Fibroblast of skin of right quadriceps (primary cell): ENCODE measurements at places on chromosomes 3 and 15.

DNA sequence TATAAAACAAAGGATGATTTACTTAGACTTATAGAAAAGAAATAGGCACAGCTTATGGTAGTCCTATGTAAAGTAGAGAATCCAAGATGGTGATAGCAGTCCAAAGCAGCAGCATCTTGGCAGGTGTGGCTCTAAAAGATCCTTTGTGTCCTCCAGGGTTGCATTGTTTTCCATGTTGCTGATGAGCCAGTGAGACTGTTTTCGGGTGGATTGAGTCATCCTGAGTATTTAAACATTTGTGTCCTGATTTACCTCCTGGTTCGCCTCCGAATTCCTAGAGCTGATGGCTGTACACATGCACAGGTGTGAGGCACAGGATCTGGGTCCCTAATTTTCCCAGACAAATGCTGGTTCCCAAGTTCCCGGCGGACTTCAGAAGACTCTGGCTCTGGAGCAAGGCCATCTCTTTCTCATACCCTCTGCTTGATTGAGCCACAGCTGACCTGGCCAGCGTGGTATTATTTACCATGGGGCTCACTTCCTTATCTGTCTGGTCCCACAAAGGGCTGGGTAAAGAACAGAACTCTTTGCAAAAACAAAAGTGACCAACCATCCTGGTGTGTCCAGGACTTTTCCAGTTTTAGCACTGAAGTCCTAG lies 51.0 kb downstream of the ARNT2 start:
- DNase-seq, result peak; percentile 12

GRCh38 chr3:164417955-164418354 lies 660.3 kb downstream of the SI start:
- DNase-seq, result no peak

DNA sequence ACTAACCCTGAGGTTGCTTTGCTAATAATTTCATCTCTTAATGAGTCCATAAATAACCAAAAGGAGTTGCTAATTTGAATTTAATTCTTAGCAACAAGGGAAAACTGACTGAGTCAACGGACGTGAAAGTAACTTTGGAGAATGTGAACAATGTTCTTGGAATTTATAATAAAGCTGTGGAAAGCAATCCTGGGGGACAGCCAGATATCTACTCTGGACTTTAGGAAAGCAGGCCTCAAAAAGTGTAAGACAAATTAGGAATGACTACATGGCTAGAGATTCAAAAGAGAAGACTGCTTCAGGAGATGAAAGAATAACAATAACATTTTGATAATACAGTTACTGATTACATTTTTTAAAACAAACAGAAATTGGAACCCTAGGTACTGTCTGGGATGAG lies 318.4 kb upstream of the COL8A1 start:
- peak; percentile 92 for DNase-seq

- DNase-seq, result no peak
Measured at GRCh38 chr3:104428337-104428925, 938.3 kb upstream of the ALCAM start.

GRCh38 chr3:162498626-162499025 lies 1002.0 kb downstream of the OTOL1 start:
- no peak for DNase-seq

DNA sequence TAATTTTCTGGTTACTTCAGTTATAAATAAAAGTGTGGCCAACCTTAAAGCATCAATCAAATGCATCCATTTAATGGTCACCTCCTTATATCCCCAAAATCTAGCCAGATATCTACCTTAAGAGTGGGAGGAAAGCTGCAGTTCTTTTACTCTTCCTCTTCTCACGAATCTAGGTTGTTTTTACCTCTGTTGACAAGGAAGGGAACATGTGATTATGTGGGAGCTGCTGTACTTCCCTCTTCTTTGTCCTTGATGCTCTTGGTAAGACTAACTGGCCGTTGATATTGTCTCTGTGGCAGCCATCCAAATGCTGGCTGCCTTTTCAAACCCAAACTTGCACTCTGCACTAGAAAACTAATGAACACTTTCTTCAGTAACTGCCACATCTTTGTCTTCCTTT lies 275.3 kb upstream of the CADM2 start:
- no peak for DNase-seq

DNA sequence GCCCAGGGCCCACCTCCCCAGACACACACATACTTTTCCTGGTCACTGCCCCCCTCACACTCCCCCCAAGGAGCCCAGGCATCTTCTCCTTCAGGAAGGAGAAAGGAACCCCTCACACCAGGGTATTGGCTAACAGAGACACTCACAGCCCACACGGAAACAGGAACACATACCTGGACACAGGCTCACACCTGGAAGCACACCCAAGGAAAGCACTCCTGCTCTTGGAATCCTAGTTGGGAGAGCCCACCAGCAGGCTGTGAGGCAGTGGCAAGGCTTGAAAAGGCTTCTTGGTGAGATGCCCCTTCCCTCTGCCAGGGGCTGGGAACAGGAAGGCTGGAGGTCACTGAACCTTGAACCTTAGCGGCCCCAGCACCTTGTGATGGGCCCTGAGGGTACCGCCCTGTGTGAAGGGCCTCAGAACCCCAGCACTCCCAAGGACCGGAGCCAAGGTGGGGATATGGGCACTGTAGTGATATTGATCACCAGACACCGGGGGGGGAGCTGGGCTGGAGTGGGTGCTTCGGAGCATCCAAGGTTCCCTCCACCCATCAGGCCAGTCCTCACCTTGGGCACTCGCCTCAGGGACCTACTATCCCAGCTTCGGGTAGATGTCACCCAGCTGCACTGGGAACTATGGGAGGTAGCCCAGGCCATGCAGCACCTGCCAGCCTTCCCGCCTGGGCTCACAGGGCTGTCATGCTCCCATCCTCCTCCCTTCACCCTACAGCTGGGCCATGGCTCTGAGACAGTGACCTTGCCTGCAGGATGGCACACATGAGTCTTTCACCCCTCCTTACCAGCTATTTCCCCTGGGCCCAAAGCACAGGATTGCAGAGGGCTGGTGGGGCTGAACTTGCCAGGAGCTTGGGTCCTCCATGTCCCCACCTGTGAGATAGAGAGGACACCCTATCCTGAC lies 16.4 kb downstream of the MYL3 start:
- DNase-seq, result no peak

- DNase-seq, result peak; percentile 76
Measured at GRCh38 chr15:81133782-81134461, at the start of gene CFAP161. CFAP161 (plus strand) TSS chr15:81134270; CDS start chr15:81134330, 60 bp downstream.

- DNase-seq, result no peak
Measured at GRCh38 chr3:5822843-5823242, 635.3 kb downstream of the EDEM1 start.

DNA sequence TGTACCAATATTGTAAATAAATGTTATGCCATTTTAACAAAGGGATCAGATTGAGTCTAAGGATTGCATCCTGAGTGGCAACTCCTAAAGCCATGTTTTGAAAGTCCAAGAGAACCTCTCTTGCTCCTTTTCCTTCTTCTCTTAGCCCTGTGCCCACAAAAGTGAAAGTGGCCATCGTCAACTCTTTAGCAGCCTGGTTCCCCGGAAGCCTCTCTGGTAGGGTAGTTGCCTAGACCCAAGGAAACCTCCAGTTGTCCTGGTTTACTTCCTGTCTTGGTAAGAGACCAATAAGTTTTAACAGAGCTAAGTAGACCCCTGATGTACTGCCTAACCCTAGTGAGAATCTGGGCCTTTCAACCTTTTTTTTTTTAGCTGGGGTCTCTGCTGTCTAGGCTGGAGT lies 10.2 kb upstream of the ITPKA start:
- DNase-seq, result no peak

DNA sequence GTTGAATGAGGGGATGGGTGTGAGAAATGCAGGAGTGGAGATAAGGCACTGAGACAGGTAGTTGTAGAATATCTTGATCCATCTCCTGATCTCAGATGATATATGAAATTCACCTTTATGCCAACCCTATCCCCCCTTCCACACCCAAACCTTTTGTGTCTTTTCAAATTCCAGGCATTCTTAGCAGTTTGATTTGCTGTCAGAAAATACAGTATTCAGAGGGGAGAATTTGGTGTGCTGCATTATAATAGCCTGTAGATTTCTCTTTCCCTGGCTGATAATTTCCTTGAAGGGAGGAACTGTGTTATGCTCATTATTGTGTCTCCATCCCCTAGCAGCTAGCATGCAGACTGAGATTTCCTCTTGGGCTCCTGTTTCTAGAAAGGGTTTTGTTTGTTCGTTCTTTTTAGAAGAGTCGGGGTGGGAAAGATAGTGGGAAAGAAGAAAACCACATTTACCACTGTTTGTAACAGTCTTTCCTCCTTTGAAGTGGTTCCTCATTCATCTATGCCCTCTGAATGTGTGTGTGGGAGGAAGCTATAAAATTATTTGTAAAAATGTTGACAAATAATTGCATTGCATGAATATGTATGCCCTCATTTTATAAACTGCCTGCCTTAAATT lies 373.4 kb downstream of the DIPK2A start:
- DNase-seq, result no peak

DNA sequence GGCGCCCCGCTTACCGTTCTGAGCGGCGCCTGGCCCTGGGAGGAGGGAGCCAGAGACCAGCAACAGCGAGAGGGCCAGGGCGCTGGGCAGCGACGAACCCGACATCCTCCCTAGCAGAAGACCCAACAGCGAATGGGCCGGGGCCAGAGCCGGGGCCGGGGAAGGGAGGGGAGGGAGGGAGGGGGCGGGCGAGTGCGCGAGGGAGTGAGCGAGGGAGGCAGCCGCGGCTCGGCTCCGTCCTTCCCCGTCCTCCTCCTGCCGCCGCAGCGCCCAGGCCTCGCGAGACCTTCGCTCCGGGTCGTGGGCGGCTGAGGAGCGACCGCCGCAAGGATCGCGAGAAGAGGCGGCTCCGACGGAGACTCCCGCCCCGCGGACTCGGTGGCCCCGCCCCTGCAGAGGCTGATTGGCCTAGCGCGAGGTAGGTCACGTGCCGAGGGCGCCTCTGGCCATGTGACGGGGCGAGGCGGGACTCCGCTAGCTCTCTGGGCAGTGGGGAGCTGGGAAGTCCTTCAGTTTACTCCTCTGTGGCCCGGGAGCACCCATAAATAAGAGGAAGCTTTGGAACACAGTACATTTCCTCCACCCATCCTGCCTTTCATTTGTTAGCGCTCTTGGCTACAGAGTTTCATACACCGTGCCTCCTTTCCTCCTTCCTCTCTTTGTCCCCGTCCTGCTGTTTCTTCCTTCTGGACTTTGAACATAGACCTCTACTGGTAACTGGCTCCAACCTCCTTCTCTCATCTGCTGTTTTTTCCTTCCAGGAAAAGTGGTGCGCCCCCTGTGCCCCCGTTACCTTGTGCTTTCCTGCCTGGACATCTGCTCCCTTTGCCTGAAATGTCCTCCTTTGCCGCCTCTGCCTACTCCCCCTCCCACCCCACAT lies at the start of gene NPTN:
Gene NPTN (minus strand): TSS at position 279 of the 880 bp plus-strand sequence. CDS start 174 bp downstream, at position 105.
- peak; percentile 98 for DNase-seq

GRCh38 chr3:192915722-192916121 lies 1.9 kb downstream of the MB21D2 start:
- no peak for DNase-seq

DNA sequence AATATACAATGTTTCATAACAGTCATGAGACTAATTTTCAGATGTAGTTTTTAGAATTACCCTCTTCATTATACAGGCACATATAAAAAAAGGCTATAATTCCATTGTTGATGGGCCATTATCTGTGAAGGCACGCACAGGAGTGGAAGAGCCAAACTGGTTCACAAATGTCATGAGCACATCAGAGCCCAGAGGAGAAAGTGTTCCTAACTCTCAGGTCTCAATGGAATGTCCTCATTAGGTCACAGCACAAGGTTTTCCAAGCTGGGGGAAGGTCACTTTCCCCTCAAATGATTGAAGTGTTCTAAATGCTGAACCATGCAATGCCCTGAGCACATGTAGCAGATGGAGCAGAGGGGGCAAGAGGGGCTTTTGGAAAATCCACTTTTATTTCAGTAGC lies 41.2 kb downstream of the GJD2 start:
- DNase-seq, result no peak

DNA sequence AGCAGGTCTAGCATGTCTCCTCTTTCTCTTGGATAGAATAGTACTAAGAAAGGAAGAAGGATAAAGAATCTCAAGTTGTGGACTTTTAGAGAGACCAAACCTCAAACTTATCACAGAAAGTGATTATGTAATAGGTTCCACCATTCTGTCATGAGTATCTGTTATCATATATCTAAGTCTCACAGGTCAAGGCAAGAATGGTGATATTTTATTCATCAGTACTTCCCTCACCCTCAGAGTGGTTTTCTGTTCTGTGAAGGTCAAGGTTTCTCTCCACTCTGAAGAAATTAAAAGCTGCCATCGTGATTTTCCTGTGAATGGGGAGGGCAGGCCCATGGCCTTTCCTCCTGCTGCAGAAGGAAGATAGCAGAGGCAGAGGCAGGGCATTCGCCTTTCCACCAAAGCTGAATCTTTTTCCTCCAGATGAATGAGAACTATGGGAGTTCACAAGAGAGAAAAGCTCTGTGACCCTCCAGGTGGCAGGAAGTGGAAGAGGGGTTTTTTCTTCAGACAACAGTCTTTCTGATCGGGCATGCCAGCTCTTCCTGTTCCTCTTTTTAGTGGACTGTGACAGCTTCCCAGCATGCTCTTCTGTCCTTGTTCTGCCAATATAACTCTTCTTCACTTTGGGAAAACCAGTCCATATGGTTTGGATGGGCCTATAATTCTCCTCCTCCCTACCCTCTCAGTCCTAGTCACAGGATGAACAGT lies 37.1 kb upstream of the CCK start:
- DNase-seq, result no peak

DNA sequence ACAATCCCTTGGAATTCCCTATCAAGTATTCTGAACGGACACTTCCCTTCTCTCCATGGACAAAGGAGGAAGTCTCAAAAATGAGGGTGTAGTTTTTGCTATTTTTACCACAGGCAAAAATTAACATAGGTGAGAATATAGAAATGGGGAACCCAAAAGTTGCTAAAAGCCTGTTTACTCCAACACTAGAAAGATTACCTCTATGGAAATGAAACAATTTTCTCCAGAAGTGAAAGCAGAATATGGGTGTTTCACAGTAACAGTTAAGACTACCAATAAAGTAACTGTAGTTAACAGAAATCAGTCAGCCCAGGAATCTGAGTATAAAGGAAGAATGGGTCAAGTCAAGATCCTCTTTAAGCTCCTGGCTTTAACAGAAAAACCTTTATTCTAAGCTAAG lies 9.3 kb downstream of the TRA2B start:
- DNase-seq, result no peak

GRCh38 chr3:52093756-52094545 lies 37.6 kb upstream of the DUSP7 start:
- DNase-seq, result peak; percentile 77

DNA sequence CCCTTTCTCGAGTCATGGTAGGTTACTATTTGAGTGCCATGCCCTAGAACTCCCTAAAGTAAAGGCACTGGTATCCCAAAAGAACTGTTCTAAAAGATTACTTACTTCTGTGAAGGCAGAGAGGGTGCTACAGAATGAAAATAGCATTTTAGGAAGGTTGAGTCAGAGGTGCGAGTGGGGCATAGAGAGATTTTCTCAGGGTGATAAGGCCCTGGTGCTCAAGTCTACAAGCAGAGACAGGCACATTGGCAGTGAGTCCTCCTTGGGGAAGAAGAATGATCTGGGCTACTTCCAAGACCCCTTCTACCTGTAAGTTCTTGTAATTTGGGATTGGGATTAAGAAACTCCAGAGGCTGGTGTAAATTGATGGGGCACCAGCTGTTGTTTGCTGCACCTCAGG lies 96.7 kb downstream of the AKAP13 start:
- no peak for DNase-seq

- no peak for DNase-seq
Measured at GRCh38 chr15:77867266-77868047, 210.1 kb downstream of the TBC1D2B start.
